Tibial nerve (tissue), 4 donors: ENCODE measurements at places on chromosomes 13 and 19. TPM values are rescaled to one million over a fixed set of nuclear protein-coding genes. Genes with fewer than 3 reads are reported as not detected.

DNA sequence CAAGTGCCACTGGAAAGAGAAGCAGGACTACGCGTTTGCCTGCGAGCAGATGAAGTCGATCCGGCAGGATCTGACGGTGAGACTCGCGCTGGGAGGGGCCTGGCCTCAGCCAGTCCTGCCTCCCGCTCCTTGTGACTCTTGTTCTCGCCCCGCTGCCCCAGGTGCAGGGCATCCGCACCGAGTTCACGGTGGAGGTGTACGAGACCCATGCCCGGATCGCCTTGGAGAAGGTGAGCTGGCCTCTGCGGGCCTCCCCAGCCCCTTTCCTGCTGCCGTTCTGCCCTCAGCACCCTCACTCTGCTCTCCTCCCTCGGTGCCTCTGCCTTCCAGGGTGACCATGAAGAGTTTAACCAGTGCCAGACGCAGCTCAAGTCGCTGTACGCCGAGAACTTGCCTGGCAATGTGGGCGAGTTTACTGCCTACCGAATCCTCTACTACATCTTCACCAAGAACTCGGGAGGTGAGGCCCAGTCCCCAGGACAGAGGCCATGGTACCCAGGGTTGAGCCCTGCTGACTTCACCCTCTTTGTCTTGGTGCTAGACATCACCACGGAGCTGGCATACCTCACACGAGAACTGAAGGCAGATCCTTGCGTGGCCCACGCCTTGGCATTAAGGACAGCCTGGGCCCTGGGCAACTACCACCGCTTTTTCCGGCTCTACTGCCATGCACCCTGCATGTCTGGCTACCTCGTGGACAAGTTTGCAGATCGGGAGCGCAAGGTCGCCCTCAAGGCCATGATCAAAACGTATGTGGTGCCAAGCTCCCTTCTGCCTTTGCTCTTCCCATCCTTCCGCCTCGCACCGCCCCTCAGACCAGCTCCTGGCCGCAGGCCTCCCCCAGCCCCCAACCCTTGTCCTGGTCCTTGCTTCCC lies 5.6 kb downstream of the LENG9 start:
- no peak overlapping the region for H3K4me3 ChIP-seq
- no peak overlapping the region for H3K27ac ChIP-seq
- peaks cover 67% of the 10 kb centered on the region for H3K36me3 ChIP-seq
- peaks cover 66% of the 10 kb centered on the region for H3K4me1 ChIP-seq
- DNase-seq, result no peak
- no peaks in the 10 kb centered on the region for H3K27me3 ChIP-seq

- DNase-seq, result no peak
- no peak overlapping the region for H3K4me3 ChIP-seq
- H3K4me1 ChIP-seq, result no peaks in the 10 kb centered on the region
- no peak overlapping the region for H3K27ac ChIP-seq
- H3K36me3 ChIP-seq, result no peaks in the 10 kb centered on the region
- no peaks in the 10 kb centered on the region for H3K27me3 ChIP-seq
Observed at GRCh38 chr13:36718686-36719085, 44.9 kb downstream of the SERTM1 start.

- H3K4me3 ChIP-seq, result no peak overlapping the region
- no peak for DNase-seq
- H3K27me3 ChIP-seq, result no peaks in the 10 kb centered on the region
- no peaks in the 10 kb centered on the region for H3K4me1 ChIP-seq
- H3K27ac ChIP-seq, result no peak overlapping the region
- no peaks in the 10 kb centered on the region for H3K36me3 ChIP-seq
Observed at GRCh38 chr19:57016491-57016890, 103.3 kb upstream of the USP29 start.

- no peaks in the 10 kb centered on the region for H3K36me3 ChIP-seq
- H3K27ac ChIP-seq, result no peak overlapping the region
- no peaks in the 10 kb centered on the region for H3K27me3 ChIP-seq
- H3K4me1 ChIP-seq, result no peaks in the 10 kb centered on the region
Observed at GRCh38 chr13:102504002-102504401, 92.8 kb upstream of the TPP2 start.

GRCh38 chr13:68358294-68358705 lies 1128.2 kb upstream of the PCDH9 start:
- DNase-seq, result no peak
- H3K27ac ChIP-seq, result no peak overlapping the region
- H3K4me1 ChIP-seq, result no peaks in the 10 kb centered on the region
- H3K4me3 ChIP-seq, result no peak overlapping the region
- H3K36me3 ChIP-seq, result no peaks in the 10 kb centered on the region
- H3K27me3 ChIP-seq, result no peaks in the 10 kb centered on the region

- no peak overlapping the region for H3K4me3 ChIP-seq
- H3K27me3 ChIP-seq, result peaks cover 2% of the 10 kb centered on the region
Observed at GRCh38 chr19:18233224-18233825, 7.1 kb upstream of the PDE4C start.

- H3K4me3 ChIP-seq, result no peak overlapping the region
- H3K36me3 ChIP-seq, result no peaks in the 10 kb centered on the region
- H3K4me1 ChIP-seq, result no peaks in the 10 kb centered on the region
- no peak for DNase-seq
Observed at GRCh38 chr13:21529146-21529893, 70.2 kb upstream of the ZDHHC20 start.

- no peaks in the 10 kb centered on the region for H3K4me1 ChIP-seq
- peak overlapping the region; percentile 61 for H3K27ac ChIP-seq
- no peaks in the 10 kb centered on the region for H3K27me3 ChIP-seq
- H3K4me3 ChIP-seq, result no peak overlapping the region
Observed at GRCh38 chr13:97077341-97077740, 83.1 kb upstream of the OXGR1 start.

DNA sequence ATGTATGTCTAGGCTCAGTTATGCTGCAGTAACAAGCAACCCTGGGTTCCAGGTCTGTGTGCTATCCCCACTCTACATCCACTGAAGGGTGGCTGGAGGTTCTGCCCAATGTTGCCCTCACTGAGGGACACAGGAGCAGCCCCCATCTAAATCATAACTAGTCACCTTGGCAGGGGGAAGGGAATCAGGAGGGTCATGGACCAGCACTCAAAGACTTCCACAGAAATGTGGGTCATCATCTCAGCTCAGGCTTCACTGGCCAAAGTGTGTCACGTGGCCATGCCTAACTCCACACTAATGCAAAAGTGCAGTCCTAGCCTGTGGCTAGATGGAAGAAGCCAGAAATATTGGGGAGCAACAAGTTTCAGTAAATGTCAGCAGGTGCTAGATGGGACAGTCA lies 137.3 kb upstream of the ZNF507 start:
- no peaks in the 10 kb centered on the region for H3K27me3 ChIP-seq
- no peaks in the 10 kb centered on the region for H3K4me1 ChIP-seq
- H3K4me3 ChIP-seq, result no peak overlapping the region

DNA sequence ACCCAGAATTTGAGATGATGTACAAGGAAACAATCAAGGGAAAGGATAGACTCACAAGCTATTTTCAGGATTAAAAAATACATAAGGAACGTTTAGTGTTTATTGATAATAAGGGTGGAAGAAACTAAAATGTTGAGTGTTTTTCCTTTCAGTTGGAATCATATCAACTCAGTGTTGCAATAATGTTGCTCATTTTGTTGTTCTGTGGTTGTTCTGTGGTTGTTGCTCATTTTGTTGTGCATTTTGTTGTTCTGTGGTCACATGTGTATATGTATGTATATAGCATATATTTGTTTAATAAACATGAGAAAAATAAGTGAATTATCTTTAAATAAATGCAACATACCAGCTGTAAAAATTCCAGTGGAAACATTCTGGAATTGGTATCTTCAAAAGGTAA lies 262.4 kb upstream of the SPRY2 start:
- no peak for DNase-seq
- H3K27me3 ChIP-seq, result no peaks in the 10 kb centered on the region
- peak overlapping the region; percentile 48 for H3K27ac ChIP-seq
- H3K4me3 ChIP-seq, result no peak overlapping the region

DNA sequence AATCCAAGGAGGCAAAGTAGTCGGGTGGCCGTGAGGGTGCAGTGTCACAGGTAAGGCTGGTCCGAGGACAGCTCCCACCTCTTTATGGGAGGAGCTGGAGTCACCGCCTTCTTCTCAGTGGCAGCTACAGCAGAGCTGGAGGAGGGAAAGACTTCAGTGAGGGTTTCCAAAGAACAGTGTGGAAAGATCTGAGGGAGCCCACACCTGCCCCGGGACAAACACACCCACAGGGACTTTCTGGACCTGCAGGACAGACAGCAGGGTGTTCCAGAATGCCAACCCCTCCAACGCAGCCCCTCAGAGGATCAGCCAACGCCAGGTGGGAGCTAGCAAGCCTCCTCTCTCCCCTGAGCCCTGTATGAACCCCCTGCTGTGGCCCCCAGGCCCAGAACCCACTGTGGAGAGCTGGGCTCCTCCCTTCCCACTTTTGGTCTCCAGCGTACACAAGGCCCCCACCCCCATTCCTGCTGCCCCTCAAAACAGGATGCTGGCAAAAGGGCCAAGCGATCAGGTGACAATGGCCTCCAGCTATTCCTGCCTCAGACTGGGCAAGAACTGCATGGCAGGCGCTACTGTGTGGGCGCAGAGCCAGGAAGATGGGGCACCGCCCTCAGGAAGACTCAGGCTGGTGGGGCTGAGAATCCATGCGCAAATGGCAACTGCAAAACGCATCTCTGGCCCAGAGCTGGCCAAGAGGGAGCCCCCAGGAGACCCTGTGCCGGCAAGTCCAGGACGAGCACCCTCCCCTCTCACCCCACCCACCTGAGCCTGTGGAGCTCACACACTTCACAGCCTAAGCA lies 3.5 kb upstream of the CD320 start:
- no peak overlapping the region for H3K4me3 ChIP-seq
- H3K36me3 ChIP-seq, result peaks cover 78% of the 10 kb centered on the region
- H3K4me1 ChIP-seq, result peaks cover 21% of the 10 kb centered on the region
- H3K27ac ChIP-seq, result peak overlapping the region; percentile 59

DNA sequence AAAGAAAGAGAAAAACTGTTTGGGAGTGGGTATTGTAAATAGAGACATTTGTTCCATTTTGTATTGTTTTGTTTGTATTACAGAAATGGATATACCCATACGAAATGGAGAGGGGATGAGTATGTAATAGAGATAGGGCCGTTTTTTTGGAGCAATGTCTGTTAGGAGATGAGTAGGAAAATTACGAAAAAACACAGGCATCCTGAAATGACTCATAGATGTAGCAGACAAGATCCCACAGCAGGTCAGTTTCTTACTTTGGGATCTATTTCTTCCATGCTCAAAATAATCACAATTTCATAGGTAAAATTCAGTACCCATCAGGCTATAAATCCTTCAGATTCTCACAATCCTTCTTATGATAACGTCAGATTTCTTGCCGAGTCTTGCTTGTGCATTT lies 779.4 kb upstream of the SLITRK1 start:
- no peak overlapping the region for H3K4me3 ChIP-seq
- no peaks in the 10 kb centered on the region for H3K27me3 ChIP-seq
- DNase-seq, result no peak

GRCh38 chr13:74867460-74867859 lies 614.5 kb downstream of the TBC1D4 start:
- H3K36me3 ChIP-seq, result no peaks in the 10 kb centered on the region
- no peak for DNase-seq
- H3K4me1 ChIP-seq, result no peaks in the 10 kb centered on the region
- no peak overlapping the region for H3K27ac ChIP-seq
- H3K4me3 ChIP-seq, result no peak overlapping the region

DNA sequence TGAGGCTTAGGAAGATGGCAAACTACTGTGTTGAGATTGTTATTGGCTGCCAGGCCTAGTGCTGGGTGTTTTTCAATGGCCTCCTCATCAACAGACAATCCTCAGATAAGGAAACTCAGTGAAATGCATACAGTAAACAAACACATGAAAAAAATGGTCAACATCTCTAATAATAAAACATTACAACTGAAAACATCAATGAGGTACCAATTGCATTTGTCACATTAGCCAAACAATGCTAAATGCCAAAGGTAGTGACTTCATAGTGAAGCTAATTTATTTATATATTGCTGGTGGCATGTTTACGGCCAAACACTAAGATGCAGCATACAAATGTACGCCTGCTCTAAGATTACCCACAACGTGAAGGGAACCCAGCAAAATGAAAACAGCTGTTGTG lies 224.0 kb upstream of the UBL3 start:
- H3K36me3 ChIP-seq, result no peaks in the 10 kb centered on the region
- H3K4me3 ChIP-seq, result no peak overlapping the region
- H3K27ac ChIP-seq, result no peak overlapping the region

DNA sequence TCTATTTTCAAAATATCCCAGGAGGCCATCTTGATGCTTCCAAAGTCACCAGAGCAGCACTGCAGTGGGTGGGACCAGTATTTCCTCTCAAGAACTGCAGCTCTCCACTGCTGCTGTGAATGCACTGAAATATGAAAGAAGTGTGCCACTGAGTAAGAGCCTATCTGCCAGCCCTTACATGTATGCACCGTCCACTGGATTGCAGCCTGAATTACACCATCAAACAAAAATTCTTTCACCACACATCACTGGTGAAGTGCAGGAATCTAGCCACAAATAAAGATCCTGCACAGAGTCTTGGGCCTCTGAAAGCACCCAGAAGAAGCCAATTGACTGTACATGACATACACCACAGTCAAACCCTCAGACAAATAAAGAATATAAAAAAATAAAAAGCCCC lies 249.0 kb downstream of the LHFPL6 start:
- no peak overlapping the region for H3K4me3 ChIP-seq
- peaks cover 6% of the 10 kb centered on the region for H3K4me1 ChIP-seq
- H3K36me3 ChIP-seq, result no peaks in the 10 kb centered on the region
- H3K27ac ChIP-seq, result no peak overlapping the region

- no peak overlapping the region for H3K27ac ChIP-seq
- H3K27me3 ChIP-seq, result no peaks in the 10 kb centered on the region
- H3K4me1 ChIP-seq, result no peaks in the 10 kb centered on the region
- H3K4me3 ChIP-seq, result no peak overlapping the region
- no peak for DNase-seq
- H3K36me3 ChIP-seq, result no peaks in the 10 kb centered on the region
Observed at GRCh38 chr13:44703371-44703770, 127.2 kb upstream of the TSC22D1 start.

Gene CASP14
- total RNA-seq, result not detected

Gene FFAR3
- total RNA-seq, result not detected

Gene PGLYRP2
- not detected for total RNA-seq

Gene KCNN4
- total RNA-seq, result 4.6 TPM

Gene ZNF99
- total RNA-seq, result 0.30 TPM

Gene CBY2
- total RNA-seq, result not detected

Gene C19orf33
- 231 TPM for total RNA-seq
